ENCODE measurements at places on chromosomes 13 and 19.

- no peak for DNase-seq
Observed at GRCh38 chr13:93653776-93654175, 427.2 kb downstream of the GPC6 start.

DNA sequence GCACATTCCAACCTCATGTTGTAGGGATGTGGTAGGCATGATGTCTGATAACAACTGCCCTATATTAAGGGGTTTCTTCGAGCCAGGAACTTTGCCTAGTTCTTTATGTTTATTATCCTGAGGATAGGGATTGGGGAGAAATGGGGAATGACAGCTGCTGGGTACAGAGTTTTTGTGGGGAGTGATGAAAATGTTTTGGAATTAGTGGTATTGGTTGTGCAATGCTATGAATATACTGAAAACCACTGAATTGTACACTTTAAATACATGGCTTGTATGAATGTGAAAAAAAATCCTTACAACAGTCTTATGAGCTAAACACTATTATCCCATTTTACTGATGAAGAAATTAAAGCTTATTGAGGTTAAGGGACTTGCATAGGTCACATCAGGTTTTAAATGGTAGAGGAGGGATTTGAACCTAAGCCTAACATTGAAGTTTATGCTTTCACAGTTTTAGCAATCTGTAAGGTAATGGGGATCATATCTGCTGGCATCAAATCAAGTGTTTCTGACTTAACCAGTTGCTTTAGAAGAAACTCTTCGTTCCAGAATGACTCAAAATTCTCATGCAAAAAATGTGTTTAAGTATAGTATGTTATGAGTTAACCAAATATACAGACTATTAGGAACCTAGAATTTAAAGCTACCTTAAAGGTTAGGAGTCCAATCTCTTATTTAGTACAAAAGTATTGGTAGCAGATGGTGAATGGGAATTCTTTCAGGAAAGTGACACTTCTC, 61.4 kb downstream of the ERCC5 start:
- peak; percentile 32 for DNase-seq

GRCh38 chr13:108835083-108835482, 205.7 kb downstream of the MYO16 start:
- DNase-seq: no peak

DNA sequence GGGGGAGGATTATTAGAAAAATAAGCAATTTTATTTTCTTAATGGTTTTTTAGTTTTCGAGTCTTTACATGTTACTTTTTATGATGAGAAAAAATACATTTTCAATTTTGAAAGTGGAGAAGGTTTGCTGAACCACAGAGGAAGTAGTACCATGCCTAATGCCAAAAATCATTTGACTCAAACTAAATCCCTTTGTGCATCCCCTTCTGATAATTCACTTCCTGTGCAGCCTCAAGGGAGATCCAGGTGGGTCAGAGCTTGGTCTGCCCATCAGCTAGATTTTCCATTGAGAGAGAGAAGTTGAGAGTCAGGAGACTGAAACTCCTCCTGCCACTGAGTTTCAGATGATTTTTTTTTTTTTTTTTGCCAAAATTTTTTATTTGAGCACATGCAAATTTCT, 571.7 kb downstream of the LIG4 start:
- DNase-seq: no peak

- DNase-seq: no peak
Observed at GRCh38 chr13:61954092-61954491, 538.4 kb upstream of the PCDH20 start.

DNA sequence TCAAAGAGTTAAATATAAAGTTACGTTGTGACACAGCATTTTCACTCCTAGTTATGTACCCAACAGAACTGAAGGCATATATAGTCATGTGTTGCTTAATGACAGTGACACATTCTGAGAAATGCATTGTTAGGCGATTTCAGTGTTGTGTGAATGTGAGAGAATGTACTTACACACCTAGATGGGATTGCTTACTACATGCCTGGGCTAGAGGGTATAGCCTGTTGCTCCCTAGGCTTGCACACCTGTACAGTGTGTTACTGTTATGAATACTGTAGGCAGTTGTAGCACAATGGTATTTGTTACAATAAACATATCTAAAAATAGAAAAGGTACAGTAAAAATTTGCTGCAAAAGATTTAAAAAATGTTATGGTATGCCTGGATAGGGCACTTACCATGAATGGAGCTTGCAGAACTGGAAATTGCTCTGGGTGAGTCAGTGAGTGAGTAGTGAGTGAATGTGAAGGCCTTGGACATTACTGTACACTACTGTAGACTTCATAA, 89.2 kb downstream of the DHRS12 start:
- peak; percentile 59 for DNase-seq

DNA sequence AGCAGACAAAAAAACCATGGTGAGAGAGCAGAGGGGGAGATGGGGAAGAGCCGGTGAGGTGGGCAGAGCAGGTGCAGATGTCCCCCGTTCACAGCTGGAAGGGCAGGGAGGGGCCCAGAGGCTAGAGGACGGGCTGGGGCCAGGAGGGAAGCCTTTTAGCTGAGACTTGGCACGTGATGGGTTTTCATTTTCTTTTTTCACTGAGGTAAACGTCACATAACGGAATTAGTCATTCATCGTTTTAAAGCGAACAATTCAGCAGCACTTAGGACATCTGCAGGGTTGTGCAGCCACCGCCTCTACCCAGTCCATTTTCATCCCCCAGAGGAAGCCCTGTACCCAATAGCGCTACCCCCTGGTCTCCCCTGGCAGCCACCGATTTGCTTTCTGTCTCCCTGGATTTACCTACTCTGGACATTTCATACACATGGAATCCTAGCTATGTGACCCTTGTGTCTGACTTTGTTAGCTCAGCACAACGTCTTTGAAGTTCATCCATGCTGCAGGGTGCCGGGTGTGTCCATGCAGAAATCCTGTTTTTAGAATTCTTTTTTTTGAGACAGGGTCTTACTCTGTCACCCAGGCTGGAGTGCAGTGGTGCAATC, 16.0 kb upstream of the EMC10 start:
- DNase-seq: peak; percentile 68

- DNase-seq: peak; percentile 33
Observed at GRCh38 chr19:52536448-52536800, 9.0 kb downstream of the ZNF808 start.

GRCh38 chr19:48154003-48154402, 16.1 kb downstream of the LIG1 start:
- no peak for DNase-seq

DNA sequence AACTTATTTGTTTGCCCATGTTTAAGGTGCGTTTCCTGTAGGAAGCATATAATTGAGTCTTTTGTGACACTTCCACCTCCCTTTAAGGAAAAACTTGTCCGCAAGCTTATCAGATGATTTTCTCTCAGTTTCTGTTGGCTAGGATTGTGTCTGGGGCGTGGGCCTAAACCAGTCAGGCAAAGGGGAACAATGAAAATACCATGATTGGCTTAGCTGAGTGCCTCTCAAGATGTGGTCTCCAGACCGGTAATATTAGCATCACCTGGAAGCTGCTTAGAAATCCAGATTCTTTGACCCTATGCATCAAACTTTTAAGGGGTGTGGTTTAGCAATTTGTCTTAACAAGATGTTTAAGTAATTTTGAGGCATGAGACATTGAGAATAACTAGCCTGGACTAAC, 20.0 kb downstream of the SLAIN1 start:
- no peak for DNase-seq

GRCh38 chr13:70339738-70340137, 231.5 kb upstream of the KLHL1 start:
- no peak for DNase-seq

Data from activated CD4-positive, alpha-beta T cell treated with anti-CD3 and anti-CD28 coated beads, Interleukin-2, amount 50 U/mL, for 16 hours (primary cell).